ENCODE measurements at places on chromosomes 6 and 20. TPM values are rescaled to one million over a fixed set of nuclear protein-coding genes. Genes with fewer than 3 reads are reported as not detected.

The BMP2 gene
- polyA plus RNA-seq: 0.29 TPM

The RFX6 gene
- polyA plus RNA-seq: not detected

The OR14J1 gene
- polyA plus RNA-seq: not detected

The OR2B6 gene
- polyA plus RNA-seq: not detected

The TMEM244 gene
- 0.21 TPM for polyA plus RNA-seq

The MAK gene
- not detected for polyA plus RNA-seq

The BANF2 gene
- polyA plus RNA-seq: not detected

The DNAJC5 gene
- polyA plus RNA-seq: 36.3 TPM

The HCRTR2 gene
- polyA plus RNA-seq: not detected

The PSORS1C2 gene
- not detected for polyA plus RNA-seq

The LSM2 gene
- polyA plus RNA-seq: 61.0 TPM

The PTK7 gene
- 142 TPM for polyA plus RNA-seq

The LAMA2 gene
- 8.9 TPM for polyA plus RNA-seq

The SYCP2L gene
- not detected for polyA plus RNA-seq

The FAM83C gene
- 0.02 TPM for polyA plus RNA-seq

The ELOVL2 gene
- 6.3 TPM for polyA plus RNA-seq

The TPX2 gene
- polyA plus RNA-seq: 27.6 TPM

The SCRT2 gene
- polyA plus RNA-seq: not detected

The POU3F2 gene
- not detected for polyA plus RNA-seq

The CST1 gene
- polyA plus RNA-seq: not detected
